ENCODE measurements at places on chromosomes 12 and 14.

- DNase-seq, result peak; percentile 89
Observed at GRCh38 chr14:103705118-103705503, 10.1 kb downstream of the XRCC3 start.

- peak; percentile 96 for DNase-seq
Observed at GRCh38 chr12:6430124-6430989, 14.4 kb upstream of the CD27 start.

DNA sequence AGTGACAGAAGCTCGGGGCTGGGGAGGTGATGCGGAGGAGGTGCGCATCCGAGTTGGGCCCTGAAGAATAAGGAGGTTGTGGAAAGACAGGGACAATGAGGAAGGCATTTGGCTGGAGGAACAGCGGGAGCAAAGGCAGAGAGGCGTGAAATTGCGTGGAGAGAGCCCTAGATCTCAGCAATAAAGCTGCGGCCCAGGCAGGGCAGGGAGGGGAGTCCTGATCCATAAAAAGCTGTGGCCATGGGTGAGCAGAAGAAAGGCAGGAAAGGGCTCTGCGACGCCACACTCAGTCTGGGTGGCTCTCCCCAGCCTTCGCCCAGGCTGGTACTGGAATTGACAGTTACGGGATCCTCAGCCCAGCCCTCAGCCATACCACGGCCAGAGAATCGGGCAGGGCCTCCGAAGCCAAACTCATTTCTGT, 2.2 kb downstream of the FIGNL2 start:
- DNase-seq, result no peak

- no peak for DNase-seq
Observed at GRCh38 chr12:107400686-107401447, 284.7 kb upstream of the PWP1 start.

- DNase-seq, result no peak
Observed at GRCh38 chr12:106137530-106138356, 1.0 kb downstream of the NUAK1 start.

- no peak for DNase-seq
Observed at GRCh38 chr12:56957229-56958052, at the start of gene RDH16. TSS of gene RDH16 (minus strand) at chr12:56957608. CDS start at chr12:56957462, 146 bp downstream.

GRCh38 chr14:94464290-94464689, 11.7 kb upstream of the SERPINA11 start:
- no peak for DNase-seq

- DNase-seq, result no peak
Observed at GRCh38 chr12:108629824-108630476, 3.7 kb downstream of the SELPLG start.

GRCh38 chr12:14921218-14921617, 17.1 kb downstream of the ERP27 start:
- DNase-seq, result no peak

- no peak for DNase-seq
Observed at GRCh38 chr14:54002653-54003052, 46.0 kb upstream of the BMP4 start.

DNA sequence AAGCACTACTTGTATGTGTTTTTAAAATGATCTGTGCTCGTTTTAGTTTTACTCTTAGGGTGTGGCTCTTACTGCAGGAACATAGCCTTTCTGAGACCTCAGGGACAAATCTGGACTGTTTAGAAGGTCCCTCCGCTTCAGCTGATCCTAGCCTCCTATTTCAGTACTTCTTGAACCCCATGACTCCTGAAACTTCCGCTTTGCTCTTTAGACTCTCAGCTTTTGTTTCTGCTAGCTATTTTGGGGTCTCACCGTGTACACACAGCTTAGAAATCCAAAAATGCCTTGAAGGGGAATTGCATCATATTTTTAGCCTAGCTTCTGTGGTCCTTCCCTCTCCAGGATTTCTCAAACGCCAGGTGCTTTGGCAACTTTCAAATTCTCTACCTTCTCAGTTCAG, 8.3 kb downstream of the OR11G2 start:
- no peak for DNase-seq

- DNase-seq, result no peak
Observed at GRCh38 chr14:62187265-62187664, 425.0 kb downstream of the SNAPC1 start.

GRCh38 chr12:105425254-105426174, 95.0 kb downstream of the C12orf75 start:
- no peak for DNase-seq

DNA sequence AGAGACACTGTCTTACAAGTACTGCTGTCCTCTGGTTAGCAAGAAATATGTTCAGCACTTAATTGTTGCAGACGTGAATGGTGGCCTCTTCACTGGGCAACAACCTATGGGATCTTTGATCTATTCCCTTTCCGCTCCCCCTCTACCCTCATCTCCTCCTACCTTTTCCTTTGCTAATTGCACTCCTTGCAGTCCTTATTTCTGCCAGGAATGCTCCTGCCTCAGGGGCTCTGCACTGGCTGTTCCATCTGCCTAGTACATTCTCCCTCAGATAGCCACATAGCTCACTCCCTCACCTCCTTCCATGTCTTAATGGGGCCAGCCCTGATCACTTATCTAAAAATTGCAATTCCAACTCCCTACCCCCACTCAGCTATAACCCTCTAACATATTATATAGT, 4.5 kb upstream of the NFYB start:
- no peak for DNase-seq

- no peak for DNase-seq
Observed at GRCh38 chr14:99150236-99150635, 121.8 kb downstream of the BCL11B start.

- DNase-seq, result no peak
Observed at GRCh38 chr12:25723921-25724491, 170.9 kb upstream of the LMNTD1 start.

GRCh38 chr12:1324910-1325309, 269.5 kb downstream of the FBXL14 start:
- DNase-seq, result no peak

- no peak for DNase-seq
Observed at GRCh38 chr12:18631339-18631738, 106.5 kb downstream of the PLCZ1 start.

- no peak for DNase-seq
Observed at GRCh38 chr12:19739195-19739776, 300.0 kb downstream of the AEBP2 start.

GRCh38 chr14:30725763-30726162, 103.6 kb downstream of the SCFD1 start:
- no peak for DNase-seq

GRCh38 chr14:32457213-32457920, 128.3 kb downstream of the AKAP6 start:
- peak; percentile 91 for DNase-seq

DNA sequence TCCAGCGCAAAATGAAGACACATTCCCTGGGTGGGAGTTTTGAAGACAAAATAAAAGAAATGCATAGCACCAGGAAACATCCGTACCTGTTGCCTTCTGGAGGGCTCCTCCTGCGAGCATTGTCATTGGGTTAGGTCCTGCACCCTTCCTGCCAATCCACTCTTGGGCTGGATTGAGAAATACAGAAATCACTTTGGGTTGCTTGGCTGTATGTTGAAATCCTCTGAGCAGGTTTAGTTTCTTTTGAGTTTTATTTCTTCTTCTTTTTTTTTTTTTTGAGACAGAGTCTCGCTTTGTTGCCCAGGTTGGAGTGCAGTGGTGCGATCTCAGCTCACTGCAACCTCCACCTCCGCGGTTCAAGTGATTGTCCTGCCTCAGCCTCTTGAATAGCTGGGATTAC, 67.6 kb downstream of the ARF6 start:
- no peak for DNase-seq

DNA sequence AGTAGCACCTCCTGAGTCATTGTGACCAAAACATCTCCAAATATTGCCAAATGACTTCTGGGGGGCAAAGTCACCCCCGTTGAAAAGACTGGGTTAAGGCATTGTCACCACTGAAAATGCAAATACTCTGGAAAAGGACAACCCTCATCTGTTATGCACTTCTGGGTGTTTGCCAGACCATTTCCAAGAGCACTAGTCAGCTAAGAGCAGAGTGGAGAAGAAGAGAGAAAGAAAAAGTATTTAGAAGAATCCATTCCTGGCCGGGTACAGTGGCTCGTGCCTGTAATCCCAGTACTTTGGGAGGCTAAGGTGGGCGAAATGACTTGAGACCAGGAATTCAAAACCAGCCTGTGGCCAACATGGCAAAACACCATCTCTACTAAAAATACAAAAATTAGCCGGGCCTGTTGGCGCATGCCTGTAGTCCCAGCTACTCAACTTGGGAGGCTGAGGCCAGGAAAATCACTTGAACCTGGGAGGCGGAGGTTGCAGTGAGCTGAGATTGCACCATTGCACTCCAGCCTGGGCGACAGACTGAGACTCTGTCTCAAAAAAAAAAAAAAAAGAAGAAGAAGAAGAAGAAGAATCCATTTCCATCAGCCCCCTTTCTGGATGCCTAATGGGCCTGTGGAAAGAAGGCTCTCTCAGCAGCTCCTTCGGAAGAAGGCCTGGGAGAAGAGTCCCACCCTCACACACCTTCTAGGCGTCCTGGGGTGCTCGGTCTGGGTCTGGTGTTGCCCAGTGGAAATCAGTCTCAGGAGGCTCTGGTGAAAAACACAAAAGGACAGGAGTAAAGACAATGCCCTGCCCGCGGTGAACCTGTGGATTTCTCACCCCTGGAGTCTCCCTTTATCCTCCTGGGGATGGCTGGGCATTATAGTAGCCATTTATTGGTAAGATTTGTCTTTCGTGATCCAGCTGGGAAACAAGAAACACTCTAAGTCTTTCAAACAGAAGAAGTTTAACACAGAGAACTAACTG, 3.5 kb upstream of the LTBR start:
- no peak for DNase-seq

DNA sequence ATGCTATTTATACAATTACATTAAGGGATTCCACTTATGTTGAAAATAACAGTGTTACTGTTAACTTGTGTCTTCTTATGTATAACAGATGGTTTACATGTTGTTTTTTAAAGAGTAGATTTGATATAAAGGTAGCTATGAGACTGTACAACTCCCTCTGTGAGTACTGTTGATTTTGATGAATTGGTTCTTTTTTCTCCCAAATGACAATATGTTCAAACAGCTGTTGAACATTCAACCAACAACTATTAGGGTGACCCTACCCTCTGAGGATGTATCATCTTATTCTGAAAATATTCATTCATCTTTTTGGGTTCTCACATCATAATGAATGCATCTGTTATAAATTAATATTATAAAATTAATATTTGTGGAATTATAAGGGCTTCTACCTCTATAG, 456.9 kb upstream of the MGAT4C start:
- DNase-seq, result no peak

GRCh38 chr14:100076606-100077005, 11.4 kb downstream of the EVL start:
- peak; percentile 82 for DNase-seq

DNA sequence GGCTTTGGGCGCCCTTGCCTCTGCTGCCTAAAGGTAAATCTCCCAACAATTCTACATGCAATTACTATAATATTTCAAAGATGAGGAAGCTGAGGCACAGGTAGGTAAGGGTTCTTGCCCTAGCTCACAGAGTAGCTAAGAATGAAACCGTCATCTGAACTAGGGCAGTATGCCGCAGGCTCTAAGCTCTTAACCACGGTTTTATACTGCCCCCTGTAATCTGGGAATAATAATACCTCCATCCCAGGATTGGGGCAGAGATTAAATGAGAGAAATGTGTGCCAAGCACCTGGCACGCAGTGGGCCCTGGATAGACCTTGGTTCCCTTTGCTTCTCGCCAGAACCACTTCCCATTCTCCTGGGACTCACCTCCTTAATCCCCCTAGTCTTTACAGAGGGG, 1.5 kb upstream of the HRK start:
- DNase-seq, result no peak

GRCh38 chr14:50932592-50933495, 11.4 kb downstream of the PYGL start:
- DNase-seq, result no peak

DNA sequence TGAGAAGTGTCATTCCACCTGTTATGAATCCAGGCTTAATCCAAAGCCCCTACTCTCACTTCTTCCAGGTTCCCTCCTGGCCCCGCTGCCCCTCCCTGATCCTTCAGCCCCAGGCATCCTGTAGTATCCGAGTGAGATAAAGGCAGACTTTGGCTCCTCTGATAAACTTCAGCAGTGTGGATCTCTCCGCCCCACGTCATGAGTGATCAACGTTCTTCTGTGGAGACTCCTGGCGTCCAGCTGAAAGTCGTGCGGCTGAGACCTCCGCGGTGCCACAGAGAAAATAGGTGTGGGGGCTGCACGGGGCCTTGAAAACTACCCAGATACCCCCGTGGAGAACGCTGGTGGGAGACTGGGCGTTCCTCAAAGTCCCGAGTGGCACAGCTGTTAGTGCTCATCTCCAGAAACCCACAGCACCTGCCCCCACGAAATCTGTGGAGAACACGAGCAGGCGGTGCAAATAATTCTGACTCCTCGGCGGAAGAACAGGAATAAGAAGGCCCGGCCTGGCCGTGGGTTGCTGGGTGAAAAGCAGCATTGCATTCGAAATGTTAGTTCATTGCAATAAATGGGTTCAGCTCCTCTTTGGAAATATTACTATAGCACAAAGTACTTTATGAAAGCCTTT, 180.0 kb upstream of the RGS6 start:
- no peak for DNase-seq

GRCh38 chr14:101521473-101521915, 39.8 kb upstream of the DIO3 start:
- DNase-seq, result no peak

DNA sequence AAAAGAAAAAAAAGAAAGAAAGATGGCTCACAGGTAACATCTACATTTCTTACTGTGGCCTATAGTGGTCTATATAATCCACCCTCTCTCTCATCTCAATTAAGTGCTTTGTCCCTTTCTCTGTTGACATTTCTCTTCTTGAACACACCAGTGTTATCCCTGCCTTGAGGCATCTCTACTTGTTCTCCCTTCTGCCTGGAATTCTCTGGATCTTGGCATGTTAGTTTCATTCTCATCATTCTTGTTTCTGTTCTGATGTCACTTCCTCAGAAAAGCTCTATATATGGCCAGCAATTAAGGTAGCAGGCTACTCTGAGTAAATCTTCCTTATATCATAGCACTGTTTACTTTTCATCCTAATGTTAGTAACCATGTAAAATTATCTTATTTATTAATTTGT, 155.7 kb upstream of the PDZRN4 start:
- no peak for DNase-seq

- DNase-seq, result peak; percentile 74
Observed at GRCh38 chr12:110256780-110257431, 24.1 kb upstream of the ATP2A2 start.

Data from sigmoid colon (tissue), 7 donors.